ENCODE measurements at places on chromosomes 12 and 14.

GRCh38 chr14:29805415-29806123 lies 122.1 kb downstream of the PRKD1 start:
- peak; percentile 41 for DNase-seq

DNA sequence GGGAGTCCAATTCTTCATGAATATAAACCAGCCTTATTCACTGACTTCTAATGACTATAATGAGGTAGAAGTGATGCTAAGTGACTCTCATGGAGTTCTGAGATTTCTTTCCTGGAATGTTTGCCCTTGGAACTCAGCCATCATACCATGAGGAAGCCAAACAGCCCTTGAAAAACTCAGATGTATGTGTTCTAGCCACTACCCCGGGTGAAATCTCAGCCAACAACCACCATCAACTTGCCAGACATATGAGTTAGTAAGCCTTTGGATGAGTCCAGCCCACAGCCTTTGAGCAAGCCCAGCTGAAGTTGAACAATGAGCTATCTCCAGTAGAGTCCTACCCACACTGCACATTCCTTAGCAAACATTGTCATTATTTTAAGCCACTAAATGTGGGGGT lies 149.5 kb downstream of the SLC6A15 start:
- no peak for DNase-seq

DNA sequence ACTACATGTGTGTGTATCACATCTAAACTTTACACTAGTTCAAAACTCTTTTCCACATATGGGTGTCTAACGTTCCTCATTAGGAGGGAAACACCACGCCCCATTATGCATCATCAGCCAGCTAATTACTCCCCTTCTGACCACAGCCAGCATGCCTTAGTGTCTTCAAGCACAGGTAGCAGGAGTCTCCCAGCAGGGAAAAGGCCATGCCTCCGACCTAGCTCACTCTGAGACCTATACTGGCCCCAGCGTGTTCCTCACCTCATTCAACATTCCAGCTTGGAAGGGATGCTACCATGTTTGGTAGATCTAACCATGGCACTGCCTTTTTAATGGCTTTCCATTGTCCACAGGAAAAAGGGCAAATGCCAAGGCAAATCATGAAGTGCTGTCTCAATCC lies 66.1 kb upstream of the PRB2 start:
- no peak for DNase-seq

DNA sequence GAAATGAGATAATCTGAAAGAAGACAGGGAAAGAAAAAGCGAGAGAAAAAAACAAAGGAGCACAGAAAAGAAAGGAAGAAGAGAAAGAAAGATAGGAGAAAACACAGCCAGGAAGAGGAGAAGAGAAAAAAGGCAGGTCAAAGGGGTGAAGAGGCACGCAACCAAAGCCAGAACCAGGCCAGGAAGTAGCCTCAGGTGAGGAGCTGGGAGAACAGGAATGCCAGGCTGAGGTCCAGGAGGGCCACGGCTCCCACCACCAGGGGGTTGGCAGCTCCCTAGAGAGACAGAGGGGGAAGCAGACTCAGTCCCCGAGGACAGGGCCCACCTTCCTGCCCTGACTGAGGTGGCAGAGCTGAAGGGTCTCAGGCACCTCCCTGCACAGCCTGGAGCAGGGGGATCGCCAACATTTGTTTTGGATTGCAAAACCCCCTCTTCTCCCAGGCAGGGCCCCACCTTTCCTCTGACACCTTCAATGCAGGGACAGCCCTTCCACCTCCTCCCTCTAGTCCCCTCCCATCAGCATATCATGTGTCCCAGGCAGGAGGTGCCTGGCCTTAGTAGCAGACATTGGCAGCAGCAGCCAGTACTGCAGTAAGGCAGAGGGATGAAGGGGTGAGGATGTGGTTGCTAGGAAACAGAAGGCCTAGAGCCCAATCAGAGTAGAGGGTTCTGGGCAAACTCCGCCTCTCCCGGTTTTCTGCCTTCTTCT lies 2.0 kb upstream of the AP1G2 start:
- peak; percentile 69 for DNase-seq

- no peak for DNase-seq
Observed at GRCh38 chr12:25687226-25687625, 134.1 kb upstream of the LMNTD1 start.

- no peak for DNase-seq
Observed at GRCh38 chr12:54037360-54038283, 4.8 kb downstream of the HOXC5 start.

GRCh38 chr12:94180558-94181296 lies 32.4 kb downstream of the PLXNC1 start:
- DNase-seq = no peak

DNA sequence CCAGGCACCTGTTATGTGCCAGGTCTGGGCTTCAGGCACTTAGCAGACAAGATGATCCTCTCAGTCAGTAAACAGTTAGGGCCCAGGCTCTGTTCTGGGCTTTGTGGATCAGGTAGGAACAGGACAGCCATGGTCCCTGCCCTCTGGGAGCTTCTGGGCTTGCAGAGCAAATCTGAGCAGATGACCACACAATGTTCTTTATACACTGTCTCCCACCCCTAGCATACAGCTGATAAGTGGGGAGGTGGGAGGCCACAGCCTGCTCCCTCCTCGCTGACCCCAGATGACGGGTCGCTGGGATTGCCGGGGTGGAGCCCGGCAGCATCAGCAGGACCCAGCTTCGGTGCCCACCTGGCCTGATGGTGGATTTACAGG lies 53.1 kb upstream of the RIN3 start:
- no peak for DNase-seq

DNA sequence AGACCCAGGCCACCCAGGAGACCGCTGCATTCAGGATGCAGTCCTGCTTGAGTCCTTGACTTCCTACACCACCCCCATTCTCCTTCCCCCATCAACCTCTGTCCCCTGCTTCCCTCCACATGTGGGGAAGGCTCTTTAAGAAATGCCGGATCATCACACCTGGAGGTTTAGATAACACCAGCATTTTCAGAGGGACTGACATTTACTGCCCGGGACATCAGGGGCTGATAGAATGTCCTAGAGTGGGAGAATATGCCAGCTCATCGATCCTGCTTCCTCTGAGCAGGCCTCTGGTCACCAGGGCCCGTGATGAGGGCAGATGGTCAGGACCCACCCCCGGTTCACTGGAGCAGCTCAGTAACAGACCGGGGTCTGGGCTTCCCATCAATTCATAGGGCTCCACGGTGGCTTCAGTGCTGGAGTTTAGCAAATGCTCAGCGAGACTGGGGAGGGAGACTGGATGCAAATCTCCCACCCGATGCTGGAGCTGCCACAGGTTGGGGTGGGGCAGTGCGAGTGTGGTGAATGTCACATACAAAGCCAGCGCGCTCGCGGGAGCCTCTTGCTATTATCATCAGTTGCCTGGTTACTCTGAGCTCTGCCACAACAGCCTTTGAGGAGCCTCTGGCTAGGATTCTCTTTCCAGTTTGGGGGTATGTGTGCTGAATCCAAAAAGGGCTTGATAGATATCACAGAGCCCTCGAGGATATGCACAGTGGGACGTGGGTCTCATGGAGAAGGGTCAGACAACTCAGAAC lies 111.6 kb downstream of the RBM19 start:
- DNase-seq = no peak

- no peak for DNase-seq
Observed at GRCh38 chr14:77240336-77240915, 30.6 kb downstream of the NGB start.

DNA sequence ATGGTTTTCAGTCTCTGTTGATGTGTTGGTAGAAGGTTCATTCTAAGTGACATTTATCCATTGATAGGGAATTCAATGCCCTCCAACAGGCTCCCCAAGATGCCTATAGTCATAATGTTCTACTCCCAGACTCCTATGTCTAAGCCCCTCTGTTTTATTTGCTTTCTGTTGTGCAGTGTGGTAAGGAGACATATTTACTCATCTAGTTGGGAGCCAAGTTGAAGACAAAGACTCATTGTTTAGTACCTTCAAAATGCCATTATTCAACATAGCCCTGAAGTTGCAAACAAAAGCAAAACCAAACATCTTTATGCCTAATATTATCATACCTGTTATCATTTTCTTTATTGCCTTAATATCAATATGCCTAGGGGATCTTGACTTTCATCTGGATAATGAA lies 302.1 kb downstream of the RMST start:
- DNase-seq = no peak

DNA sequence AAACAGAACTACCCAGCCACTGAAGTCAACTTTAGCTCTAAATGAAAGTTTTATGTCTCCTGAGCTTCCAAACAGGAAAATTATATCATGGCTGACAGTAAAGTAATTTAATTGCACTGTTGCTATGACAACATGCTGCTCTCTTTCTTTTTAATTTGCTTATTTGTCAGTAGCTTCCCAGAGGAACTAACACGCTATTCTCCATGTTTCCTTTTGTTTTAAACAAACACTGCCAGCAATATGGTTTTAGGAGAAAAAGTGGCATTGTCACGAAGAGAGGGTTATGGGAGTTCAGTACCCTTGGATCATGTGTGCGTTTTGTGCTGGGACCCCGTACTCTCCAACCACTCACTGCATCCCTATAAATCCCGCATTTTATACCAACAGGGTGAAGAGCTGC lies 1.9 kb downstream of the FOXN3 start:
- no peak for DNase-seq

GRCh38 chr14:61101803-61102548 lies 120.9 kb downstream of the SLC38A6 start:
- DNase-seq = no peak

DNA sequence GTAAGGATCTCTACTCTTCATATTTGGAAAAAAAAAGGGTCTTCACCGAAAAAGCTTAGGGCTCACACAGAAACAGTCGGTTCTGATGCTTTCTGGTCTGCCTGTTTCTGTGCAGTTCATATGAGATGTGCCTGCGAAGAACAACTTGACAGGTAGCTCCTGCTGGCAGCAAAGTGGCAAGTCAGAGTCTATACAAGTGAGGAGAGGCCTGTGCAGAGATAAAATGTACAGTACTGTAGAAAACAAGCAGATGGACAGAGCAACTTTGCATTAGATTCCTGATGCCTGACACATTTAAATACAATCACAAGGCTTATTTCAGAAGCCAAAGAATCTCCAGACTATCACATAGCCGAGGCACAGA lies 936.0 kb downstream of the DIO2 start:
- no peak for DNase-seq

DNA sequence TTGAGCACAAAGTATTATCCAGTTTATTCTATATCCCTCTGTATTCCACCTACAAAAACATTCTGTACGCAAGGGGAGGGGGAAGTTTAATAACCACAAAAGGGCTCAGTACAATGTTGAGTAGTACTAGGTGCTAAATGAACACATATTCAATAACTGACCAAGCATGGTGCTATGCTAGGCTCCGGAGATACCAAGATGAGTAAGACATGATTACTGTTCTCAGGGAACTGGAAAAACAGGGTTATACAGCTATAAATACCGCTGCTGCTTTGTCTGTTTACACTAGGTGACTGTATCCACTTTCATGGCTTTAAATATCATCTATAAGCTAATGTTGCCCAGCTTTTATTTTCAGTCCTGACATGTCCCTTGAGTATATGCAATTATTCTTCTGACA lies 135.8 kb downstream of the INSM2 start:
- no peak for DNase-seq

- no peak for DNase-seq
Observed at GRCh38 chr12:47740606-47741339, 15.5 kb upstream of the ENDOU start.

GRCh38 chr14:55075628-55076175 lies 24.3 kb downstream of the MAPK1IP1L start:
- no peak for DNase-seq

- DNase-seq = no peak
Observed at GRCh38 chr12:79083181-79083580, 218.6 kb downstream of the SYT1 start.

DNA sequence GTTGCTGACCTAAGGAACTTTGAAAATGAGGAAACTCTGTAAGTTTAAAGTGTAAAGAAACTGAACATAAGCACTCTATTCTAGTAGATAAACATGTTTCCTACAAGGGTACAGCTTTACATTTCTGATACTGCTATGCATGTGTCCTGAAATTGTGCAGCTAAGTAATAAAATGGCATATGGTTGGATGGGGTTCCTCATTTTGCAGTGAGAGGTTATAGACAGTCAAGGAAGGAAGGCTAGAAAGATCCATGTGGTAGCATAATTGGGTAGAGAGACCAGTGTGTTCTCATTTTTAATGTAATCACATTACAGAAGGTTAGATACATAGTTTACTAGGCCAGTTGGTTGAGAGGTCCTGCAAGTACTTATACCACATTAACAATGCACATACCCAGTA lies 477.0 kb downstream of the TMEM121 start:
- no peak for DNase-seq

- DNase-seq = no peak
Observed at GRCh38 chr12:12671850-12672660, 23.9 kb downstream of the GPR19 start.

GRCh38 chr12:93042283-93042682 lies 113.2 kb upstream of the EEA1 start:
- no peak for DNase-seq

DNA sequence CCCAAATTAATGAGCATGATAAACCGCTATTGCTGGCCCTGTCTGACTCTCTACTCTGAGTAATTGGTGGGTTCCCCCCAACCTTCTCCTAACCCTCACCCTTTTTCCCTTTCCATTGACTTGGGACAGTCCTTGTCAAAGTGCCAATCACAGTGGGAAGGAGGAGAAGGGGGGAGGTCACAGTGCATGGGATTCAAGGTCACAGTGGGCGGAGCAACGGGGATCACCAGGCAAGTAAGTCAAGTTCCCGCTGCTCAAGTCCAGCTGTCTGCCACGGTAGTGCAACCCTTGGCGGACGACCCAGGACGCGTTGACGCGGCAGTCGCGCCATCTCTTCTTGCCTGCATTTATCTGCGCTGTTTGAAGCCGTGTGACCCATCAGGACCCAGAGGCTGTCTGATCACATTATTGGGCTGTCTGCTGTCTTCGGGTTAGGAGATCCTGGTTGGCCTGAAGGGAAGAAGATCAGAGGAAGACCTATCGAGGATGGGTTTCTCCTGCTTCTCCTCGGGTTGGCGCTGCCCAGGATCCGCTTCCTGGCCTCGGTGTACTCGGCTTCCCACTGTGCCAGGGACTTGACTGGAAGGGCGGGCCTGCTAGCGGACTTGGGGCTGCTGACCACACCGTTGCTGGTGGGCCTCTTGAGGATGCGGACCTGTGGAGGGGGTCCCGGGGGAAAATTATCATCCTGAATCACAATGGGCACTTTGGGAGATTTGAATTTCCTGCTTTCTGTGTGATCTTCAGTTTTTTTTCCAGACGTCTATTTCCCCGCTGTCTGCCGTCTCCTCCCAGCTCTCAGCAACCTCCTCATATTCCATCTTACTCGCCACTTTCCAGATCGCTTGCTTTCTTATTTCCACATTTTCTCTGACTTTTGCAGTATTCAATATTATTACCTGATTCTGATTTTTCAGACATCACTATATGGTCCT lies 3.1 kb upstream of the MDM2 start:
- DNase-seq = no peak

- peak; percentile 89 for DNase-seq
Observed at GRCh38 chr12:7026854-7027253, 8.6 kb upstream of the LPCAT3 start.

- no peak for DNase-seq
Observed at GRCh38 chr12:2411616-2412304, 359.0 kb downstream of the CACNA1C start.

DNA sequence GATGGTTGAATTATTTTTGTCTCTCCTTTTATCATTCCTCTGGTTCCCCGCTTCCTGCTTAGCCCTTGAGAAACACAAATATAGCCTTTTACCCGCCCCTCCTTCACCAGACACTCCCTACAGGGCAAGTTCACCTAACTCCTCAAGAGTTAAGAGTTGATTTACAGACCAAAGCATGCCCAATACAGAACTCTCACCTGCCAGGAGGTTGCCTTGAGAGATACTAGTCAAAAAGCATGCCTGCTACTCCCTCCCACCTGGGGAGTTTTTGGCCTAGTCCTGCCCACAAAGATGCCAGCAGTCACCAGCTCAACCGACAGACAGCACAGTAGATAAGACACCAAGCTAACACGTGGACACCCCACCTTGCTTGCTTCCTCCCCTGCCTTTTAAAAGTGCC lies 11.2 kb downstream of the LGMN start:
- peak; percentile 39 for DNase-seq
